ENCODE measurements at places on chromosomes 3 and 15.

DNA sequence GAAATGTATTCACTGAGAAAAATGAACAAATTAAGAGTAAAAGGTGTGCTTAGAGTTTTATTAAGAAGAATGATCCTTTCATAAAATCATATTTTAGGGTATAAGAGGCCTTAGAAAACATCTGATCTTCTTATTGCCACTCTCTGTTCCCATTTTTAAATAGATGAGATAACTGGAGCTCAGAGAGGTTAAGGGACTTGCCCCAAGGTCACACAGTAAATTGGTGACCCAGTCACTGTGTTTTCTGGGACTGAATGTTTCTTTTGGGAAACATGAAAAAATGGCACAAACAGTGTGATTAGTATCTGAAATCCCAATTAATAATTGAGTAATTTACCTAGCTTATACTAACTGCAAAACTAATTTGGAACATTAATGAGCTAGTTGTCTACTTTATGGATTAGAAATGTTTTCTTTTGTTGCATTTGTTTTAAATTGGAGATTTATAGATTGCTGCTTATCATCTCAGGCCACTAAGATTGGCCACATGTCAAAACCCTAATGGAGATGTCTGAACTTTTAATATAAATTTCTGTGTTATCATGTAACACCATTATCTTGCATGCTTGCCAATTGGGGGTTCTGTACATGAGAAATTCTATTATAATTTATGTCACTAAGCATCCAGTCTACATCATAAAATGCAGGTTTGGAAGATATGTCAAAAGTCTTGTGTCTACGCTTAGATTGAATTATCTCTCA lies 64.9 kb downstream of the CMSS1 start:
- no peak for DNase-seq

GRCh38 chr15:37038716-37039106 lies 61.6 kb downstream of the MEIS2 start:
- DNase-seq: no peak

DNA sequence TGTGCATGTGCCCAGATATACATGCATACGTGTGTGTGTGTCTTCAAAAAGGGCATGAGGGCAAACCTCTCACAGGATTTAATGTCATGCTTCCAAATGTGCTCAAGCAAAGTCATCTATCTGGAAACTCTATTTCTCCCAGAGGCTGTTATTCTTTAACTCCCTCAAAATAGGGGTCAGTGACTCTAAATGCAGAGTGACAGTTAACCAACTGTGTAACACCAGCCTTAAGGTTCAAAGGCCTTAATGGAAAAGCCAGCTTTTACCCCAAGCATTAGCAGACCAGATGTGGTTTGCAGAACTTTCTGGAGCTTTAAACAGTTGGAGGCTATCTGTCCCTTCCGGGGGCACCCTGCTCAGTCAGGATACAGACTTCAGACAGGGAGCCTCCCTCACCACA lies 70.4 kb upstream of the SLC7A14 start:
- DNase-seq: no peak

GRCh38 chr15:35308802-35309201 lies 223.7 kb upstream of the NANOGP8 start:
- peak; percentile 92 for DNase-seq

- no peak for DNase-seq
Measured at GRCh38 chr3:13403847-13404246, 16.3 kb downstream of the NUP210 start.

- no peak for DNase-seq
Measured at GRCh38 chr3:127870156-127870555, 44.9 kb upstream of the KBTBD12 start.

- DNase-seq: no peak
Measured at GRCh38 chr3:16305111-16305541, 40.1 kb downstream of the OXNAD1 start.

- DNase-seq: no peak
Measured at GRCh38 chr3:13224967-13225366, 151.7 kb upstream of the IQSEC1 start.

DNA sequence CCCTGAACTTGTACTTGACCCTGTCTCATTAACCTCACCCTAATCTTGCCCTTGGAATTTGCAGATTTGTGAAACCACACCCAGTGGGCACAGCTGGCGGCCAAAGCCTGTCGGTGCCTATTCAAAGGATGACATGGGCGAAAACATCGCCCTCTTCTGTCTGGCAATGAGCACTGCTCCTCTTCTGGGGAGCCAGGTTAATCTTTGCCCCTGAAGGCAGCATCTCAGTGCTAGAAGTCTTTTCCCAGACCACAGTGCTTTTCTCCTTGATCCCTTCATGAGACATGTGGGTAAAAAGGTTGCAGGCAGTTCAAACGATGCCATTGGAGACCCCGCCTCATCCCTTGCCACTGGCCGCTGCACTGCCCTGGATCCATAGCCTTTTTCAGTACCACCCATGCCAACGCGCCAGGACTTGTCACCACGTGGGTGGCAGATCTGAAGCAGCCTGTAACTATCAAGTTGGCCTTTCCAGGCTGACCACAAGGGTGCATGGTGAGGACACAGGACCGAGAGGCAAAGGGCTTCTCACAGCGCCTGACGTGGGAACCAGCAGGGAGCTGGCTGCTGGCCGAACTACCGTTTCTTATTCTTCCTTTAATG lies 6.5 kb upstream of the DNASE1L3 start:
- peak; percentile 72 for DNase-seq

Measured in adipocyte (in vitro differentiated cells).